ENCODE measurements at places on chromosomes 6 and 20.

DNA sequence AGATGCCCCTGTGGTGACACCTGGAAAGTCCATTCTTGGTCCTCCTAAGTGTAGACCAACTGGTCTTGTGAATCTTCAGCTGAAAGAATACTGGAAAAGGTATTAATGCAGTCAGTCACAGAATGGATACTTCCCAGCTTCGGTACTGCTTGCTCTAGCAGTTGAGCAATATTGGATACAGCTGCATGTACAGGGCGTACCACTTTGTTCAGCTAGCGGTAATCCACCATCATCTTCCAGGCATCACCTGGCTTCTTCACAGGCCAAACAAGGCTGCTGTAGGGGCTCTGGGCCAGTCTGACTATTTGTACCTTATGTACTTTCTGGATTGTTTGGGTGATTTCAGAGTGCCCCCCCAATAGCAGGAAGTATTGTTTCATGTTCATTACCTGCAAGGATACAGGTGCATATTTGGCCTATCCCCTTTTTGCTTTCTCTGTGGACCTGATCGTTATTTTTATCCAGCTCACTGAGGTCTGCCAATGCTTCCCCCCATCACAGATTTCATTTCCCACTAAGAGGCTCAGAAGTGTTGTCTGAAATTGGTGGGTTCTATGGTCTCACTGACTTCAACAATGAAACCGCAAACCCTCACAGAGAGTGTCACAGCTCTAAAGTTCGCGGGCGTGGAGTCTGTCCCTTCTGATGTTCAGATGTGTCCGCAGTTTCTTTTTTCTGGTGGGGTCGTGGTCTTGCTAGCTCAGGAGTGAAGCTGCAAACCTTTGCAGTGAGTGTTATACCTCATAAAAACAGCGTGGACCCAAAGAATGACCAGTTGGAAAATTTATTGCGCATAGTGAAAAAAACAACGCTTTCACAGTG lies 52.2 kb downstream of the TRIM27 start:
- no peak for DNase-seq

DNA sequence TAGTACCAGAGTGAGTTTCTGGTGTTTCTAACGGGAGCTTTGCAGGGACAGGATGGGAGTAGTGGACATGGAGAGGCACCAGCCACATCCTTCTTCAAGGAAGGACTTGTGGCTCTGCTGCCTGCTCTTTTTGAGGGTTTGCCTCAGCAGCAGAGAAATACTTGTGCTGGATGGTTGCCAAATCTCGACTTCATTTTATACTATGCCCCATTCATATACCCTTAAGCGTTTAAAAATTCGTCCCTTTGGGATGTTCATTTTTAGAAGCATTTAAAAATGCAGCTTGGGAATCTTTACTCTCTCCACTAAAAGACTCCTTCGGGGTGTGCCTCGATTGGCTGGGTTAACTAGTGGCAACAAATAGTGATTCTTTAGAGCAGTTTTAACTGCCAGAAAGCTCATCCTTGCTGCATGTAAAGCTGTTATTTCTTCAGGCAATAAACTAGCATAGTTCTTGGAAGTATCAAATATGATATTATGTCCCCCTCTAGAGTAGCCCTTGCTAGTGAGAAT lies 126.5 kb upstream of the B3GAT2 start:
- DNase-seq: no peak

- DNase-seq: no peak
Measured at GRCh38 chr20:49366687-49367086, 88.8 kb upstream of the ZNFX1 start.

DNA sequence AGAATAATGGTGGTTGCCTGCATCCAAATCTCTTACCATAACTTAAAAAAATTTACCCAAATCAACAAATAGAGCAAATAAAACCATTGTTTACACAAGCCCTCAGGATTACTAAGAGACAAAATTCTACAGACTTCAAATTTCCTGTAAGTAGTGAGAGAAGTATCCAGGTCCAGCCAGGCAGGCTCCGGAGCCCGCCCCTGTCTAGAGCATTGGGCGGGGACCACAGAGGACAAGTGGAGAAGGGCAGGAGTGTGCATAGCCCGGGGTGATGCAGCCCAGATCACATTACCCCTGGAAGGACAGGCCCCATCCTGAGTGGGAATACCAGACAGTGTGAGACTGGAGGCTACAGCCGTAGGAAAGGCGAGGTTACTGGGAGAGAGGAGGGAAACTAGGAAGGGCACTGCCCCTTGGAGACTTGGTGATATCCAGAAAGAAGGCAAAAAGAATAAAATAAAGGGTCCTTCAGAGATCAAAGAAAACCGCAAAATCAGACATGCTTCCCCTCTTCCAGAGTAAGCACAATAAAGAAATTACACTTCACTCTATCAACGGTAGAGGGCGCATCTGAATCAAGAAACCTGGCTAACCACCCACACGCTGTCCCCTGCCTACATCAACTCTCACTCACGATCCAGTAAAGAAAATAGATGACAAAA lies 26.6 kb downstream of the RIN2 start:
- peak; percentile 21 for DNase-seq

DNA sequence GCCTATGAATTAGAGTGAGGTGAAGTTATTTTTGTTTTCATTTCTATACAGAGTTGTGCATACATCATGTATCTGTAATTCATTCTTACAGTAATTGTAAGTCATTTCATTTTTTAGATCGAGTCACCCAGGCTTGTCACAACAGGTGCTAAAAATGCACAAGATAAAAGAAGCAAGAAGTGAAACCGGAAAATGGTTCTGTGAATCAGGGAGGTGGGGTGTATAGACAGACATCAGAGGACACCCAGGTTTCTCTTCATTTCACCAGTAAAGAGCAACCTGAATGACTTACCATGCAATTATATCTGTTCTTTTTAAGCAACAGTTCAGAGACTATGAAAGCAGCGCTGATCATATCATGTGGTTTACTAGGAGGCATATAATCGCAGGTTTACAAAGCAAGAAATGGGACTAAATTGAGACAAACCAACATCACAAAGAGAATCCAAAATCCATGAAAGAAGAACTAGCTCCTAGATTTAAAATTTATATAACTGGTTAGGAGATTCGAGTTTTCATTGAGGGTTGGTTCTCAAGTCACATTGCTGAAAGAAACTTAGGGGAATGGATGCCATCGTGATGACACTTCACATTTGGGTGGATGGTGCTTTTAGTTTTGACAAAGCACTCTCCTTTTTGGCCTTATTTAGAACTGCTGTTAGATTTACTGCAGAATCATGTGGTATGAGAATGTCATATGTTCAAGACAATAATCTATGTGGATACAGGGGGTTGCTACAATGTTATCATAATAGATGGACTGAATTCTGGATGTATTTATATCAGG lies 27.9 kb upstream of the TBC1D7 start:
- DNase-seq: no peak

GRCh38 chr6:167428664-167429333 lies 103.9 kb downstream of the TTLL2 start:
- no peak for DNase-seq

- DNase-seq: no peak
Measured at GRCh38 chr6:35600659-35601125, 88.0 kb upstream of the TULP1 start.

DNA sequence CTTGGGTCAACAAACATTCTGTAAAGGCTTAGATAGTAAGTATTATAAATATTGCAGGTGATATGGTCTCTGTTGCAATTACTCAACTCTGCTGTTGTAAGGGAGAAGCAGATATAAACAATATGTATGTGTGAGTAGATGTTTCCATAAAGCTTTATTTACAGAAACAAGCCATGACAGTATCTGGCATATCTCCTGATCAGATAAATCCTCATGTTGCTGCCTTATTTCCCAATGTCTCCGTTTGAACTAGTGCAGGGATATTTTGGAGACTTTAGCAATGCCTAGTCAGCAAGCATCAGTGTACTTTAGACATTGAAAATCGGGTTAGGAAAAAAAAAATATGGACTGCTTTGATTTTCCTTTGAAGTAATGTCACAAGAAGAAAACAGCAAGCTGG lies 96.1 kb downstream of the LAMA2 start:
- no peak for DNase-seq

GRCh38 chr6:1255636-1256365 lies 56.1 kb upstream of the FOXQ1 start:
- no peak for DNase-seq

DNA sequence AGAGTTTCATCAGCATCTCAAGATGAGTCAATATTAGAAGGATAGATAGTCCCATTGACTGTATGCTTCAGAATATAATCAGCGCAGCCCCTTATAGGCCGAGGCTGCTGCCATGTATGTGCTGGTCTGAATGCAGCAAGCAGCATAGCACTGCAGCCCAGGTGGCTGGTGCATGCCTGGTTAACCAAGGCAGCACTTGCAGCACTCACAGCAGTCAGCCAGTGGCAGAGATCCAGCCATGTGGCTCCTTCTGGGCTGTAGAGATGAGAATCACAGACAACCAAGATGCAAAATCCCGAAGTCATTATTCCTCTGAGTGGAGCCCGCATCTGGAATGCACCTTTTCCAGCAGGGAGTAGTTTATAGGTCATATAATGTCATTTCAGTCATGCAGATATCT lies 251.9 kb downstream of the UST start:
- DNase-seq: no peak

DNA sequence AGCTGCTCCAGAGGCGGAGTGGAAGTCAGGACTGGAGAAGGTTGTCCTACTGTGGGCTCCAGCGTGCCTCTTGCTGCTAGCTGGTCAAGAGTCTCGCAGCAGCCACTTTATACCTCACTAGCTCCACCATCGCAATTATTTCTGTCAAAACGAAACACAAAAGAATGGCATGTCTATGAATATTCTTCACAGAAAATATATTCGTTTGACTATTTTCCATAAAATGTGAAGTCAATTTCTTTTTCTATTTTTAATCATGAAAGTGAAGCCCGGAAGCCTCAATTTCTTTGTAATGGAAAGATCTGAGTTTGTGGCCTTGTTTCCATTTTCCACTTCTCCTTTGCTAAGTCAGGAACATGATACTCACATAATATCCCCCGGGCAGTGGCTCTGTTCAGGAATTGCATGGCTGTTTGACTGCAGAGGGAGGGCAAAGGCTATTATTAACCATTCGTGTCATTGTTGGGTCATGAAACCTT lies 51.7 kb downstream of the DTD1 start:
- DNase-seq: no peak

DNA sequence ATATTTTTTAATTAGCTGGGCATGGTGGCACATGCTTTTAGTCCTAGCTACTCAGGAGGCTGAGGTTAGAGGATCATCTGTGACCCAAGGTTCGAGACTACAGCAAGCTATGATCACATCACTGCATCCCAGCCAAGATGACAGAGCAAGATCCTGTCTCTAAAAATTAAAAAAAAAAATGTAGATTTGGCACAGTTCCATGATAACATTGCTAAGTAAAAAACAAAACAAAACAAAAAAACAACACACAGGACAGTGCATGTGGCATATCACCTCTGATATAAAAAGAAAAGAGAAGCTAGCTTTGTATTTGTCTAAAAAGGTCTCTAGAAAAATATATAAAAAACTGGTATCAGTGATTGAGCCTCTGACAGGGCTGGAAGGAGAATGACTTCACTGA lies 24.6 kb downstream of the RNF24 start:
- no peak for DNase-seq

DNA sequence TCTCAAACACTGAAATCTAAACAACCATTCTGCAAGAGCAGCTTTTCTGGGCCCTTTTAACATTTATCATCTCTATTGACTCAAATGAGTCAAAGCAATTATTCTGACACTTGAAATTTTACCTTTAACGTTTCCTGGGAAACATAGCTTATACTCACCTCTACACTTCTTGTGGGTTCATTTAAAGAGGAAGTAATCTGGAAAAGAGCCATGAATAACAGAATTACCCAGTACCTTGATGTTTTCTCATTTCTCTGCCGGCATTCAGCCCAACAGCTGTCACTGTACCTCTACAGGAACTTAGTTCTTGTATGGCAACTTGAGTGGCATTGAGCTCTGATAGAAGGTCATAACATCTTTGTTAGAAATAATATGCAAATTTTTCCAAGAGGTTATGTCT lies 272.2 kb downstream of the KCNQ5 start:
- no peak for DNase-seq

DNA sequence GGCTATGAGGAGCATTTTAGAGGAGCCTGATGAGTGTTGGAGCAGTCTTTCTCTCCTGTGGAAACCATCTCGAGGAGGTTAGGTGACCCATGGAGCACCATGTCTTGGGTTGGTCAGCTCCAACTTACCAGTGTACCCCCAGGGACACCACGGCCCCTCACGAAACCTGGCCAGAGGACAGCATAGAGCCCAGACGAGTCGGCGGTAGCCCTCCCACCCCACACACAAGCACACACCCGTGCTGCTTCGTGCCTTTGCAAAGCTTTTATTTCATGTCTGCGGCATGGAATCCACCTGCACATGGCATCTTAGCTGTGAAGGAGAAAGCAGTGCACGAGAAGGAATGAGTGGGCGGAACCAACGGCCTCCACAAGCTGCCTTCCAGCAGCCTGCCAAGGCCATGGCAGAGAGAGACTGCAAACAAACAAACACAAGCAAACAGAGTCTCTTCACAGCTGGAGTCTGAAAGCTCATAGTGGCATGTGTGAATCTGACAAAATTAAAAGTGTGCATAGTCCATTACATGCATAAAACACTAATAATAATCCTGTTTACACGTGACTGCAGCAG lies 53.6 kb downstream of the EZR start:
- no peak for DNase-seq

GRCh38 chr20:2907519-2907918 lies 34.2 kb downstream of the PTPRA start:
- DNase-seq: no peak

DNA sequence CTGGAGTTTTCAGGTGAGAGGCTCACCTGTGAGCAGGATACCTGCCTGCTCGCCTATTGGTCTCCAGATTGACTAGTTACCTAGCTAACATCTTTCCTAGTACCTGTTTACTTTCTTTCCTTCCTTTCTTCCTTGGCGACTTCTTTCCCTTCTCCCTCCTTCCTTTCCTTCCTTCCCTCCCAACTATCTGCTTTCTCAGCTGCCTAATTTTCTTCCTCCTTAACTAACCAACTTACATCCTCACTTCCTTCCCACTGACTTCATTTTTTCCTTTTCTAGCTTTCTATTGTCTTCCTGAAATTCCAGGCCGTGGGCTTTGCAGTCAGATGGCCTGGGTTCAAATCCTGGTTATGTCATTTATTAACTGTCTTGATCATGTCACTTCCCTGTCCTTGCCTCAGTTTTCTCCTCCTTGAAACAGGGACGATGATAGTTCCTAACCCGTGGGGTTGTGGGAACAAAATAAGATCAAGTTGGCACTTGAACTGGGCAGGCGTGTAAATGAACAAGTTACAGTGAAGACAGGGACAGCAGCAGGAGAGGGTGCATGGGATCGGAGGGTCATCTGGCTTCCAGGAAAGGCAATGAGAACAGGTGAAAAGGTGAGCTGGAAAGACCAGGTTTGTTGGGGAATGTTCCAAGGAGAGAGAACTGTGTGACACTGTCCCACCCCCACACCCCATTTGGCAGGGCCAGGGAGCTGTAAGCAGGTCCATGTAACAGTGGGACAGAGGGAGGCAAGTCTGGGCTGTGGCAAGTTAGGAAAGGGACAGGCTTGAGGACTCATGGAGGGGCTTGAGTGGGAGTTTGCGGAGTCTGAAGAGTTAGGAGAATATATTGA lies 540 bp downstream of the SGK2 start:
- no peak for DNase-seq

DNA sequence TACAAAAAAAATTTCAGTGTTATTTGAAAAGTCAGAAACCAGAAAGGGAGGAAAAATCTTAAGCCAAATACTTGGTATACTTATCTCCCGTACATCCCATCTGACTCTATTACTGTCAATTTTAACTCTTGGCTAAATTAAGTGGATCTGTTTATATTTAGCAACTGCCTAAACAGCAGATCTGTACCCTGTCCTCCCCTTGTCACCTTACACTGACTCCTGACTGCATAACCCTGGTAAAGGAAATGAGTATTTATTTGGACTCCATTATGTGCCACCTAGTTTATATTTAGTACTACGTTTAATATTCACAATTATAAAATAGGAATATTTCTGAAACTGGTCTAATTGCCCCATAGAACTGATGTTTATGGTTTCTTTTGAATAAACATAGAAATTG lies 730.2 kb upstream of the GJE1 start:
- no peak for DNase-seq
